ENCODE measurements at places on chromosomes 12 and 14.

- no peak for DNase-seq
These were observed 16.2 kb downstream of the ALG10B start for GRCh38 chr12:38332814-38333213.

GRCh38 chr12:86723326-86723725 is 467.1 kb upstream of the MGAT4C start:
- DNase-seq: no peak

- DNase-seq: no peak
These were observed 96.0 kb downstream of the DNAI7 start for GRCh38 chr12:25099010-25099409.

GRCh38 chr12:52655720-52656124 is 3.7 kb upstream of the KRT2 start:
- DNase-seq: no peak

GRCh38 chr12:132170094-132170636 is 25.9 kb downstream of the NOC4L start:
- DNase-seq: no peak

GRCh38 chr12:2129076-2129475 is 76.3 kb downstream of the CACNA1C start:
- no peak for DNase-seq

- no peak for DNase-seq
These were observed 234.0 kb downstream of the SYT1 start for GRCh38 chr12:79098530-79098929.

- DNase-seq: no peak
These were observed 19.4 kb downstream of the ADGRD1 start for GRCh38 chr12:130973109-130973508.

DNA sequence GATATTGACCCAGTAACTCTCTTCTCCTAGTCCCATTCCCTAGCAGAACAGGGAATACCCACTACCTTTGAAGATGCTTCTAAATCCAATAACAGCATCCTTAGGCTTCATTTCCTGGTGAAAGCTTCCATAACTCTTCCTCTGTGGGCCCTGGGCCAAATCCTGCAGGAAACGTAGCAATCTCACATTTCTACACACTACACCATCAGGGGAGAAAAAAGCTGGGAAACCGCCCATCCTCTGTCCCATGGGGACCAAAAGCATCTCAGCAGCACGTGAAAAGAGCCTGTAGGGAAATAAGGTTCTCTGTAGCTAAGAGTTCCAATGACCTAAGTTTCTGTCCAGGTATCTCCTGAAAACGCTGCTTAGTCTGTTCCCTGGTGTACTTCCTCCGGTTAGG is 340.2 kb downstream of the DPF3 start:
- DNase-seq: no peak

GRCh38 chr12:121121805-121122204 is 10.9 kb upstream of the P2RX7 start:
- DNase-seq: no peak

DNA sequence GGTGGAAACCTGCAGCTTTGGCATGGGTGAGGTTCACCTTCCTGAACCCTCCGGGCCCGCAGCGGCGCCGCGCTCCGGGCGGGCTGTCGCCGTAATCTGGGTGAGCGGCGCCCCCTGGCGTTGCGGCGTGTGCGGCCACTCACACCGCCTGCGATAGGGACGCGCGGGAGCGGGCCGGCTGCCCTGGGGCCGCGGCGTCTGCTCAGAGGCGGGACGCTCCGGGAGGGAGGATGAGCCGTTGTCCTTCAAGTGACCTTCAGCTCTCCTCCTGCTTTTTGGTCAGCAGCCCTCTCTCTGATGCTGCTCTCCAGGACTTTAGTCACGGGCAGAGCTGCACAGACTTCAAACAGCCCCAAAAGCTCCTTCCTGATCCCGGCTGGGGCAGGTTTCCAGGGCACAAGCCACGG is 211.7 kb upstream of the FKBP4 start:
- DNase-seq: no peak

DNA sequence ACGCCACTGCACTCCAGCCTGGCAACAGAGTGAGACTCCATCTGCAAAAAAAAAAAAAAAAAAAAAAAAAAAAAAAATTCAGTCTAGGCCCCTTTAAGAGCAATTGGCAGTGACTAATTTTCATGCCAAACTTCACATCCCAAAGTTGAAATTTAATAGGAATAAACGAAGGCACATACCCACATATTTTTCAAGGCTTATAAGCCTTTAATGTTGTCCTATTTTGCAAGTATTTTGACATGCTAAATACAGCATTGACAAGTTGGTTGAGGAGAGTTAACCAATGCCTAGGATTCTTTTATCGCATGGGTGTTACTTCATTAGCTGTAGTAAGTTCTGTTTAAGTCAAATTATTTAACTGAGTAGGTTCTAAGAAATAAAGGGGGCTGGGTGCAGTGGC is 23.5 kb upstream of the HIP1R start:
- DNase-seq: no peak

- no peak for DNase-seq
These were observed 147.9 kb downstream of the RPS29 start for GRCh38 chr14:49438256-49438770.

DNA sequence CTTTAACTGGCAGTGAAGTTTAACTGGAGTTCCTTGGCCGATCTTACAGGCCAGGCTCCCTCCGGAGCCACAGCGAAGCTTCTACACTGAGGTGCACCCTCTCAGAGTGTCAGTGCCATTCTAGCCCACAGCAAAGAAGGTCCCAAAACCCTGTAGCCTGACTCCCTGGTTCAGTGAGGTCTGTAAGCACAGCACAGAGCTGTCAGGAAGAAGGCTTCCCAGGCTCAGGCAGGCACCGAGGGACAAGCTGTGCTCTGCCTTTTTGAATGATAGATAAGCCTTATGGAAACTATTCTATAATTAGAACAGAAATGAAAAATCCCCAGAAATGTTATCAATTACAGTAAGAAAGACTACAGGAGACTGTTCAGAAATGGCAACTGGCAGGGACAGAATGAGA is 40.2 kb downstream of the MOK start:
- DNase-seq: no peak

- DNase-seq: no peak
These were observed 103.3 kb upstream of the CCDC175 start for GRCh38 chr14:59679872-59680271.

- DNase-seq: no peak
These were observed at the start of gene BEST3 for GRCh38 chr12:69698769-69699540. TSS of gene BEST3 (minus strand) at chr12:69699303. CDS start at chr12:69697798, 1,505 bp downstream.

- no peak for DNase-seq
These were observed 32.4 kb downstream of the PLEKHG7 start for GRCh38 chr12:92735131-92735721.

GRCh38 chr14:60328583-60328982 is 79.6 kb downstream of the PPM1A start:
- no peak for DNase-seq

DNA sequence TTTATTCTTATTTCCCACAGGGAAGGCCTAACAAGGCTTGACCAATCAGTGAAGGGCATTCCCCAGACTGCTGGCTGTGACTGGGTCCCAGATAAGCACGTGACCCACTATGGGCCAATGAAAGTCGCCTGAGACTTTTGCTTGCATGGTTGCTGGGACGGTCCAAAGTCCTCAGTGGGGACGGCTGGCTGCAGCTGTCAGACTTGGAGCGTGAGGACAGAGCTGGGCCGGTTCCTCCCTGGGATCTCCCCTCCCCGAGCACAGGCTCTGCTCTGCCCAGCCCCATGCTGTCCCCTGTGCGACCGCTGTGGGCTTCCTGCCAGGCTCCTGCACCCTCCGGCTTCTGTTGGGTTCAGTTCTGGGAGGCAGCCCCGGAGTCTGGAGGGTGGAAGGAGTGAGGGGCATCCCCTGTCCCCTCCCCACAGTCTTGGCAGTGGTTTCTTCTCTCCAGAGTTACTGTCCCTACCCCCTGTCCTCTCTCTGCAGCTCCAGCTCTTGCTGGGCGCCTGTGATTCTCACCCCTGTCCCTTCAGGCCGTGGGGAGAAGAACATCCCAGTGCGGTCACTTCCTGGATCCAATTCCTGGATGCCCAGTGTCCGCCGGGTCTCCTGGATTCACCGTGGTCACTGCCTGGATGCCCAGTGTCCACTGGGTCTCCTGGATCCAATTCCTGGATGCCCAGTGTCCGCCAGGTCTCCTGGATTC is 50.1 kb downstream of the GALNT9 start:
- DNase-seq: no peak

GRCh38 chr14:80233470-80234089 is 22.3 kb upstream of the DIO2 start:
- no peak for DNase-seq

GRCh38 chr12:111437816-111438454 is 32.2 kb downstream of the SH2B3 start:
- DNase-seq: no peak

DNA sequence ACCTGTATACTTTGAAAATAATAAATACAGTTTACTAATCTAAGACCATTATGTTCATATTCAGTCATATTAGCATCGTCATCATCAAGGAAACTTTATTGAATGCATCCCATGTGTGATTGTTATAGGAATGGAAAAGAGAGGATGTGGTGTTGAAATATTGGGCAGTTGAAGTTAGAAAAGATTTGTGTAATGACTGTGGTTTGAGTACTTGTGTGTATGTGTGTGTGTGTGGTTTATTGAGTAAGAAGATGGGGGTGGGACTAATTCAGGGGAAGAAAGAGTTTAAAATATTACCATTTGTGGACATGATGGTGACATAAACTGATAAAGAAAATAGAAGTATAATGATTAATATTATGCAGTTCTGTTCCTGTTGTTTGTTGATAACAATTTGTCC is 238.7 kb upstream of the SEL1L start:
- no peak for DNase-seq

- peak; percentile 27 for DNase-seq
These were observed at the start of gene RILPL1 for GRCh38 chr12:123533672-123534643. TSS of gene RILPL1 (minus strand) at chr12:123533719. CDS start at chr12:123533482, 237 bp downstream.

- DNase-seq: peak; percentile 12
These were observed 150.3 kb downstream of the TGFB3 start for GRCh38 chr14:75831455-75831854.

DNA sequence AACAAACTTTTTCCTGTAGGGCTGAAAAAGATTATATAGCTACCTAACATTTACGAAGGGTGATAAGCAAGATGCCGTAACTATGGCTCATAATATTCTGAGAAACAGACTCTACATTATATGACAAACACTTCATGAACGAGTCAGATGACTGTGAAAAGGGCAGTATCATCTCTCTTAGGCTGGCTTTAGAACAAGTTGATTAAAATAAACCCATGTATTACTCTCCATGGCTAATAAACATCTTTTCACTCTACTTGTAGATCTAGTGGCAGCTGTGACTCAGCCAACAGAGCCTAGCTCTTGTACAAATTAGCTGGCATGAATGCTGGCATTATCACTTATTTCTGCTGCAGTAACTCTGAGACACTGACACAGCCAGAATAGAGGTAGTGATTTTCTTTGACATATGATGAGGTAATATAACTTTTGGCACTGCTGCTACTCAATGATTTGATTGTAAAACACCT is 47.1 kb downstream of the SLC2A13 start:
- DNase-seq: no peak

- DNase-seq: no peak
These were observed 493.8 kb downstream of the FUT8 start for GRCh38 chr14:65906344-65906743.

GRCh38 chr12:53483979-53484377 is 15.3 kb downstream of the MAP3K12 start:
- DNase-seq: no peak

DNA sequence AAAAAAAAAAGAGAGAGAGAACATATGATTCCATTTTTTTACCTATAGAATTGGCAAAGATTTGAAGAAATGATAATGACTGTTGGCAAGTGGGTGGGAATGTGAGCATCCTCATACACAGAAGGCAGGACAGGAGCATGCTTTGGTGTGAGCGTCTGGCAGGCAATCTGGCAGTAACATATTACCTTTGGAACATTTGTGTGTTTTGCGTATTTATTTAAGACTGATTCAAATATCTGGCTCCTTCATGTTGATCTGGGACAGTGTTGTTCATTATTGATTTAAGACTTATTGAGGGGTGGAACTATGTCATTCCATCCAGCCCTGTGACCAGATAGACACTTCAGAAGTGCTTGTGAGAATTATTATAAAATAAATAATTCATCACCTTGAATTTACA is 53.1 kb downstream of the PPP1R36 start:
- no peak for DNase-seq

GRCh38 chr12:96194971-96195844 is 1.0 kb downstream of the ELK3 start:
- peak; percentile 68 for DNase-seq

GRCh38 chr12:41467591-41468325 is 279.6 kb downstream of the PDZRN4 start:
- DNase-seq: no peak
